ENCODE measurements at places on chromosomes 7 and 10.

GRCh38 chr7:25857376-25858067 is 294.5 kb upstream of the NFE2L3 start:
- no peak for DNase-seq

- no peak for DNase-seq
Observed at GRCh38 chr7:83038787-83039186, 123.9 kb downstream of the PCLO start.

- DNase-seq, result no peak
Observed at GRCh38 chr7:34406848-34407530, 251.0 kb upstream of the NPSR1 start.

DNA sequence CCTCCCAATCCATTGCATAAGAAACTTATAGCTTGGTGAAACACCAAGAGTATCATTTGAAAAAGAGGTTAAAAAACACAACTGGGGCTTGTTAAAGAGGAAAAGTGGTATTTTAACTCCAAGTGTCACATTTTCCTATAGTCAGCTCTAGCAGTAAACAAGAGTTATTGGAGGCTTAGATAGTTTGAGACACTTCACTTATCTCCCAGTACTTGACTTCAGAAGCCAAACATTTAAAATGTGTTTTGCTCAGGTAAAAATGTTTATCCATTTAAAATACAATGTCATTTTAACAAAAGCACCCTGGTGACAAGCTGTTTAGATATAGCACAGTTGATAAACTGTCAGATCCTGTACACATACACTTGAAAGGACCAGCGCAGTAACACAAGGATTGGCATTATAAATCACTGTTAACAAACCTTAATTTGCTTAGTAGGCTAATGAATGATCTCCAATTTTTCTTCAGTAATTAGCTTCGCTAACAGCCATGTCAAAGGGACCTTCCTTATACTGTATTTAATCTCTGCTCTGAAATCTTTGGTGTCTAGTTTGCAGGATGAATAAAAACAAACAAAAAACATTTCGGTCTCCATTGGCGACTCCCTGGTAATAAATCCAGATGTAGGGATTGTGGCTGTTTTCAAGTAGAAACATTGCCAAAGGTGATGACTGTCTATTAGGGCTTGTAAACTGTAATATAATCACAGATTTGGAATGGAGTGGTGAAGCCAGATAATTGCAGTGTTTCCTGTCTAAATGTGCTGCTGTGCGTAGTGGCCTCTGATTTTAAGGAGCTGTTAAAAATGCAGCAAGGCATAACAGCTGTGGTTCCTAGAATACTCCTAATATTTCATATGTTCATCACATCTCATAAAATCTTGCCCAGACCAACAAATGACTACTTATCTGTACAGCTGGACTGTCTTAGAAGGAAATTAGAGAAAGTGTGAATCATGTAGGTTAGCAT is 545.1 kb downstream of the AUTS2 start:
- no peak for DNase-seq

DNA sequence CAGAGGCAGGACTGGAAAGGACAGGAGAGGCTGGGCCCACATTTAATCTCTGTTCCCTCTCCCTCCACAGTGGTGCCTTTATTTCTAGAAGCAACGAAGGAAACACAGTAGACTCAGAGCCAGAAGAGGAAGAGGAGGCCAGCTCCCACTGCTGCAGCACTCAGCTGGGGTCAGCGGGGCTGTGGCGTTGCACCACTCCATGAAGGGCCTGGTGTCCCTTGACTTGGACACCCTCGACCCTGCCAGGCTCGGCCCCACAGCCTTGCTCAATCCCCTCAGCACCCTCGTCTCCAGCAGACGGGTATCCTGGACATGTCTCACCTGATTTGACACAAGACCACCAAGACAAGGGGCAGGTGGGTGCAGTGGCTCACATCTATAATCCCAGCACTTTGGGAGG is 38.8 kb downstream of the PRKAG2 start:
- no peak for DNase-seq

GRCh38 chr10:114389426-114389825 is 14.9 kb downstream of the AFAP1L2 start:
- DNase-seq, result no peak

DNA sequence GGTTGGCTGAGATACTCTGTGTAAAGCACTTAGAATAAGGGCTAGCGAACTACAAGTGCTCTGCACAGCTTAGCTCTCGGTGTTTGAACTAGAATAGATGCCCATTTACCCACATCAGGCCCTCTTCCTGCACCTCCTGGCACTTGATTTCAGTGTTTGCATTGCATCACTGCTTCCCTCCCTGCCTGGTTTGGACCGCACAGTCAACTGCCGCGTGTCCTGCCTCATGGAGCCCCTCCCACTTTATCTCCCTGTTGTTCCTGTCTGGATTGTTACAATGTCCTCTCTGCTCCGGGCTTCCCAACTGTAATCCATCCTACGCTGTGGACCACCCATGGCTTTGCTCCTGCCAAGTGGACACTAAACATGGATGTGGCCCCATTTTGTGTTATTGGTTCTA is 2.3 kb downstream of the FAM107B start:
- DNase-seq, result no peak

- no peak for DNase-seq
Observed at GRCh38 chr10:119413471-119414080, 128.9 kb downstream of the RGS10 start.

DNA sequence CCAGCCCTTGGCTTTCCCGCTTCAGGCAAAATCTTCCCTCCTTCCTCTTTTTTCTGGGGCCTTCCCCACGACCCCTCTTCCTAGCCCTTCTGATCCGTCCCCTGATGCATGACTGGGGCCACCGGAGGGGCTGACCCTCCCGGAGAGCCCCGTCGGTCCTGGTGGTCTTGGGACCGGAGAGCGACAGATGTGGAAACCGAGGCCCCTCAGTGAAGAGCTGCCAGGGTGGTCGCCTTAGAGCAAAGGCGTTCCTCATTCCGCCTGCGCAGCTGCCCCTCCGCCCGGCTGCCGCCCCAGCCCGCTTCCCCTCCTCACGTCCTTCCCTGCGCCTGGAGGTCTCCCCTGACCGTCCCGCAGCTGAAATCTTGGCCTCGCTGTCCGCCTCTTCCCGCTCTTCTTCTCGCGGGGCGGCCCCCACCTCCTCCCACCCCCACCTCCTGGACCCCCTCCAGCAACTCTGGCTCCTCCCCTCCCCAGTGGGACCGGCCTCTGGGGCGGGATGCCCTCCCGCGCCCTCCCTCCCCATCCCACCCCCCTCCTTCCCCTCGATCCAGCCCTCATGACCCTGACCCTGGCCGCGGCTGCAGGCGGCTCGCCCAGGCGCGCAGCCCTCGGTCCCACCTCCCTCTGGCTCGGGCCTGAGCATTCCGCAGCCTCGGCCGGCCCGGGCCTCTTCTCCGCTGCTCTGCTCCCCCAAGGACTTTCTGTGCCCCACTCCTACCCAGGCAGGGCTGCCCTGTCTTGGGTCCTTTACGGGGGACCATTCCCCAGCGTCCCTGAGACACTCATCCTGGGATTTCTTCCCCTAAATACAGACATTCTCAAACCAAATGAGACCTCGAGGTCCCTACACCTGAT is at the start of gene RARRES2:
Gene RARRES2 (minus strand): TSS at position 367 of the 858 bp plus-strand sequence. CDS start 1,020 bp downstream, outside the sequence.
- DNase-seq, result no peak

DNA sequence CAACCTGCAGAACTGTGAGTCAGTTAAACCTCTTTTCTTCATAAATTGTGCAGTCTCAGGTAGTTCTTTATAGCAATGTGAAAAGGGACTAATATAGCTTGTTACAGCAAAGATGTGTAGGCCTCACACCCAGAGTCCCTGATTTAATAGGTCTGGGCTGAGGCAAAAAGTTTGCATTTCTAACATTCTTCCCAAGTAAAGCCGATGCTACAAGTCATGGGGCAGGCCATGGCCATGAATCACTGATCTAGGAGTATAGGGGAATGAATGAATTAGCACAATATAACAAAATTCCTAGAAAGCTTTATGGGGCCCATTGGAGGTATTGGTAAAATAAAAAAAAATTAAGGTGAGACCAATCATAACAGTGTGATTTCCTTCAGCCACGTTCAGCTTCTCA is 11.5 kb upstream of the AASS start:
- DNase-seq, result no peak

GRCh38 chr10:61417661-61418060 is 35.5 kb downstream of the TMEM26 start:
- no peak for DNase-seq

GRCh38 chr7:47625861-47626715 is 44.2 kb upstream of the TNS3 start:
- no peak for DNase-seq

- no peak for DNase-seq
Observed at GRCh38 chr7:12570168-12570533, 369 bp upstream of the SCIN start.

- DNase-seq, result no peak
Observed at GRCh38 chr10:86855513-86855912, 99.1 kb downstream of the BMPR1A start.

DNA sequence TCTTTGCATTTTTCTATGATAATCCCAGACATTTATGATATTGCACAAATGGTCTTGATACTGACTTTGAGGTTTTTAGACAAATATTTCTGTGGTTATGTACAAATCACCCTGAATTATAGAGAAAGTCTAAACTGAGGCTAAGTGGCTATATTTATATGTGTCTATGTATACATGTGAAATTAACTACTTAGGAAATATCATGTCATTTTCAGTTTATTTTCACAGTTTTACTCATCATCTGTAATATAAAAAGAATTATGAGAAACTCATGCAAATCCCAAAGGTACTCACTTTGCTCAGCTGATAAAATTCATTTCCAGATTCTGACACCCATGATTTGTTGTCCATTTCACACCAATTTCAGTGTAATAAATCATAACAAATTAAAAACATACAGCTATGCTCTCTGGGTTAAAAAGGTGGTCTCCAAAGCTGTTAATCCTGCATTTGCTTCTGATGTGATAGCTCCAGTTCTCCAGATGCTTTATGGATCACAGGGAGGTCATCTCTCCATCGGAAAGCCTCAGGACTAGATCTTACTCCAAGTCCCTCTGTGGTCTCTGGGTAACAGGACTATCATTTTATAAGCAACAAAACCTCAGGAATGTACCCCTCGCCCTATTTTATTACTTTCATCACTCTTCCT is 673.9 kb downstream of the PARD3 start:
- DNase-seq, result no peak

DNA sequence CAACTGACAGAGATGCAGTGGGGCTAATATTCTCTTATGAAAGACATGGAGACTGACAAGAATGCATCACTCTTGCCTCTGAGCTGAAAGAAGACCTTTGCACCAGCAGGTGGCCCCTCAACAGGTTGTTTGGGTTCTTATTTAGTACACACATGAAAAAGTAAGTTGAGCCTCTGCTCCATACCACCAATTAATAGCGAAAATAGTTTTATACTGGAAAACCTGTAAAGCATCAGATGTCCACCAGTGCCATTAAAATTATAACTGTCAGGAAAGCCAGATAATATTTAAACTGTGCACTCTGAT is 26.3 kb upstream of the FAM13C start:
- DNase-seq, result no peak

DNA sequence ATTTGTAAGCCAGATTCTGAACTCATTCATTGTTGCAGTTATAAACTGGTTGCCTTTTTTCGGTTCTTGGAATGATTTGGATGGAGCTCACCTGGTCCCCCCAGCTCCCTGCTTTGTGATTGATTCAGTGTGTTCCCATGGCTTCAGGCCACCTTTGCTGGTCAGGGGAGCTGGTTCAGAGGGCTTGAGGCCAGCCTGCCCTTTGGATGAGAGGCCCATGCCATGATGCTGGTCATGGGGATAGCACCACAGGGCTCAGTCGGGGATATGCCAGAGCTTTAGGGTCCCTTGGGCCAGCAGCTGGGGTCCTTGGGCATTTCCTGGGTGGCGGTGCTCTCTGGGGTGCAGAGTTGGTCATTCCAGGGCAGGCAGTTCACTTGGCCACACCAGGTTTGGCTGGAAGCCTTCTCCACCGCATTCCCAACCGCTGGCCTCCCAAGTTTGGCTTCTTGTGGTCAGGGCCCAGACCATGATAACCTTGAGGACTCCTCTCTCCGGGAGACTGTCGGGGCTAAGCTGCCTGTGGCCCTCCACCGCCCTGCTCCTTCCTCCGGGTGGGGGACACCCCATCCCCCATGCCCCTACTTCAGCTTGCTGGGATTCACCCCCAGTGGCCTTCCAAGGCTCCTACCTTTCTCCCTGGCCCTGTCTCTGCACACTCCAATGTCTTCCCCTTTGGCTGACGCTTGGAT is 65.1 kb downstream of the MGMT start:
- no peak for DNase-seq

- no peak for DNase-seq
Observed at GRCh38 chr10:99711129-99711719, 20.7 kb downstream of the COX15 start.

DNA sequence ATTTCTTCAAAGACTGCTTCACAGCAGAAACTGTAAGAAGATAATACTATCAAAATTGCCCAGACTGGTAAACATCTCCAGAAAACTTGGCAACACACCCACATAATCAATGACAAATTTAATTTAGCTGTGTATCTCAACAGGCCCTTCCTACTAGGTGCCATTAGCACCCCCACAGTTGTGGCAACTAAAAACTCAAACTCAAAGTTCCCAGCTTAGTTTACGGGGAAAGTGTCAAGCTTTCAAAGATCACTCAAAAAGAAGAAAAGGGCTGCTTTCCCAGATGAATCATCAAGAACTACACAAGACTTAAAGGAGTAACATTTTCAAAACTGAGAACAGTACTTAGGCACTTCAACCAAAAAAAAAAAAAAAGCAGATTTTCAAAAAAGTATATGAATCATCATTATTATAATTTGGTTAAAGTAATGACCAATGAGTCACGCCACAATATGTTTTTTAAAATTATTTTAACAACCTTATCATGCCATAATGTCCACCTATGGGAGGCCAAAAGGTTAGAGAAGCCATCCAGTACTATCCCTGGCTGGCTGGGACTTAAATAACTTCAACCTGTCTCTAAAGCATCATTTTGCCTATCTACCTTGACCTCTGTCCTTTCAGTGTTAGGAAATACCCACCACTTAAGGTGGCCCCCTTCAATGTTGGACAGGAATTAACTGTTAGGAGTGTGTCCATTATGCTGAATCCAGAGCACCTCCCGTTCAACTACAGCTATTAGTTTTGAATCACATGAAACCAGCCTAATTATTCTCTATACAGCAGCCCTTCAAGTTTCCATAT is 90.8 kb downstream of the ZFAND4 start:
- no peak for DNase-seq

GRCh38 chr10:101827919-101828600 is 9.8 kb upstream of the OGA start:
- no peak for DNase-seq

GRCh38 chr7:105880571-105881330 is 4.4 kb upstream of the ATXN7L1 start:
- DNase-seq, result no peak

DNA sequence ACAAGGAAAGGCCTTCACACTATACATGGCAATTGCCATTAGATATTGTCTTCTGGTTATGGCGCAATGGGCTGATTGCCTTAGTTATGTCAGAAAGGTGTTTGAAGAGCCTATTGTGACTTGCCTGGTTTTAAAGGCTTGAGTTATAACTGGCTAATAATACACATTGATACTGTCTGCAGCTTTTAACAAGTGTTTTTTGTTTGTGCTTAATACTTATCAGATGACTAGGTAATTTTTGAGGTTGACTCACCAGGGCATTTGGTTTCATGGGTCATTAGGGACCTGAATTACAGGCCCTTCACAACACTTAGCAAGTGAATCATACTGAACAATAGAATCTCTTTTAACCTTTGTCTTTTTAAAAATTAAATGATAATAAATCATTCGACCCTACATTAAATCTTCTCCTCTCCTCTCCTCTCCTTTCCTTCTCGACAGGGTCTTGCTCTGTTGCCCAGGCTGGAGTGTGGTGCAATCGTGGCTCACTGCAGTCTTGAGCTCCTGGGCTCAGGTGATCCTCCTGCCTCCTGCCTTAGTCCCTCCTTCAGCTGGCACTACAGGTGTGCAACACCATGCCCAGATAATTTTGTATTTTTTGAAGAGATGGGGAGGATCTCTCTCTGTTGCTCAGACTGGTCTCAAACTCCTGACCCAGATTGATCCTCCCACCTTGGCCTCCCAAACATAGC is 196.3 kb downstream of the JCAD start:
- DNase-seq, result no peak

All from cortex of kidney (tissue), 1 donor.